GM06990 (cell line): ENCODE measurements at places on chromosomes 11 and 22.

- no peak for DNase-seq
These were observed 11.0 kb downstream of the CHST1 start for GRCh38 chr11:45654231-45655011.

DNA sequence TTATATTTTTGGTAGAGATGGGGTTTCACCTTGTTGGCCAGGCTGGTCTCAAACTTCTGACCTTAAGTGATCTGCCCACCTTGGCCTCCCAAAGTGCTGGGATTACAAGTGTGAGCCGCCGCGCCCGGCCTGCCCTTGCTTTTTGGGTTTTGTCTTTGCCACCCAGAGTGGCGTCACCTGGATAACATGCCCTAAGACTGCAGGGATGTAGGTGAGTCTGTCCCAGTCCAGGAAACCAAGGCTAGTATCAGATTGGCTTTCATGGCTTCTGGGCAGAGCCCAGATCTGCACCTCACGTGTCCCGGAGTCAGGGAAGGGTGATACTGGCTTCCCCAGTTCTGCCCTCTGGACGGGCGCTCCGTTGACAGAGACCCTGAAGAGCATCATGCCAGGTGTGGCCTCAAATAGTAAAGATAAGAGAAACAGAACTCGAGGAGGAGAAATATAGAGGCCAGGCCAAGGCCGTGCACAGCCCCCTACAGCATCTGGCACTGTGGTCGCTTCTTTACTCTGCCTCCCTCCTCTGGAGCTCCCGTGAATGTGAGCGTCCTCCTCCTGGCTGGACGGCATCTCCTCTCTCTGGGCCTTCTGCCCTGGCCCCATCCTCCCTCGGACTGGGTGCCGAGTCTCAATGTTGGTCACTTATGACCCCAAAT, 7.8 kb upstream of the APOBEC3B start:
- no peak for DNase-seq

DNA sequence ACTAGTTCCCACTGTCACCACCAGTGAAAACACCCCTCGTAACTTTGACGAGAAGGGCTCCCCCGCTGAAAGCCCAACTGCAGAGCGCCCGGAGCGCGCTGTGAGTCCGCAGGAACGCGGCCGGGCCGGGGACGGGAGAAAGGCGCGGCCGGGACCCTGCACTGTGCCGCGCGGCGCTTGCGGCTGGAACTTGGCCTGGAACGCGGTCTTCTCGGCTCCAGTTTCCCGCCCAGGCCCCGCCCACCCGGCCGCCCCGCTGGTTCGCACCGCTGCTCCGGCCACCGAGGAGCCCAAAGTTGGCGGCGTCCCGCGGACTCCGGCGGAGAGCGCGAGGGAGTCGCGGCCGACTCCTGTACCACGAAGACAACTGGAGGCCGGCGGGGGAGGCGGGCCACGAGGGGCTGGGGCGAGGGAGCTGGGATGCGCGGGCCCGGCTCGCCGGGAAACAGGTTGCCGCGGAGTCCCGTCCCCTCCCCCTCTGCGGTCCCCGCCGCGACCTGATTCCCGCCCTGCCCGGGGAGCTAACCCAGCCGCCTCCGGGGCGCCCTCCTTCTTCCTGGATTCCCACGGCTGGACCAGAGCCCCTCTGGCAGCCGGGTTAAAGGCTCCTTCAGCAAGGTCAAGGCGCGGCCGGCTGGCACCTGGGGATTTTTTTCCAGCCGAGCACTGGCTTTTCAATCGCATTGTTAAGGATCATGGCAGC, 3.4 kb downstream of the TENM4 start:
- peak; percentile 10 for DNase-seq

DNA sequence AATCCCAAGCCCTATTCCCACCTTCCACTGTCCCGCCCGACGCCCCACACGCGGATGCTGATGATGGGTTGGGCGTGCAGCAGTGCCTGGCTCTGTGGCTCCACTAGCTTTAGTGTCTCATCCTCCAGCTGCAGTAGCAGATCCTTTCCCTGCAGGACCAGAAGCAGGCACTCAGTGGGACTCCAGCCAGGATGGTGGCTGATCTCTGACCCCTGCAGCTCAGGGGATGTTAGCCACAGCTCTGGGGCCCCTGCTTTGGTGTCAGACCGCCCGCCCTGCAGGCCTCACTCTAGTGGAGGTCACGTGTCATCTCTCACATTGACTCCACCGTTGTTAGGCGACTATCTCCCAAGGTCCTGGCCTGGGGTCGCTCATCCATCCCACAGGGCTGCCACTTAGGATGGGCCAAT, 11.8 kb downstream of the SMPD1 start:
- no peak for DNase-seq

DNA sequence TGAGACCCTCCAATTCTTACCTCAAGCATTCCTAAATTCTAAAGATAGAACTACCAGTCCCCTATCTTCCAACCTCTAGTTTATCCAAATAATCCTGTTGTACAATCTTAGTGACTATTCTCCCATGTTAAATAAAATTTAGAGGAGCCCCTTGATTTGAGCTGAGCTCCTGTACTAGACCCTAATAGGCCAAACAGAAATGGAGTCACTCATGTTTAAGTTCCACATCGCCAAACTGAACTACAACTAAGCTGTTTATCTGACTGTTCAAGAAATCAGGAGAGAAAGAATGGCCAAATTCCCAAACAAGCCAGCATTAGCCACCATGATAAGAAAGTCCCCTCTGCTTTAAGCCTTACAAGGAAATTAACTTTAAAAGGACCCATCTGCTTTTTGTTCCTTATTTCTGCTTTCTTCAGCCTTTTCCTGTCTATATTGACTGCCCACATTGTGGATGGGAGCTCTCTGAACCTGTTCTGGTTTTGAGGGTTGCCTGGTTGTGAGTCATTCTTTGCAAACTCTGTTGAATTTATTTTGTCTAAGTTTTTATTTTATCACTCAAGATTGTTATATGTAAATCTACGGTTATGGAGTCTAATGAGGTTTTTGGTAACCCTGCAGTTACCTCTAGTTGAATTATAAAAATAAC, 90.4 kb downstream of the TTC28 start:
- no peak for DNase-seq

GRCh38 chr11:36431429-36432092, 78.5 kb downstream of the TRAF6 start:
- DNase-seq: no peak

DNA sequence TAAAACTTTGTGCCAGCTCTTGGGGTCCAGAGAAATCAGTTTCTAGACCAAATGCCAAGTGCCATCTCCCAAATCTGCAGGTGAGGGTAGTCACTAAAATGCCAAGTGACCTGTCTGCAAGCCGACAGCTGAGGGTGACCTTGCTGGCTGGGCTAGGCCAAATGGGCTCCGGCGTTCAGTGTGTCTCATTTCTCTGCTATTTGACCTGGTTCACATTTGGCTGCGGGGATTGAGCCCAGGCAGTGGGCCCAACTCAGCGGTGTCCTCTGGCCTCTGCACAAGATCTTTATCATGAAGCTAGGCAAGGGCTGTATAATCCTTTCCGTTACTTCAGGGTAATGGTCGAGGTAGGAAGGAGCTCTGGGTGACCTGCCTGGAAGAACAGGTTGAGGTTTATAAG, 87.5 kb downstream of the SNX19 start:
- no peak for DNase-seq

DNA sequence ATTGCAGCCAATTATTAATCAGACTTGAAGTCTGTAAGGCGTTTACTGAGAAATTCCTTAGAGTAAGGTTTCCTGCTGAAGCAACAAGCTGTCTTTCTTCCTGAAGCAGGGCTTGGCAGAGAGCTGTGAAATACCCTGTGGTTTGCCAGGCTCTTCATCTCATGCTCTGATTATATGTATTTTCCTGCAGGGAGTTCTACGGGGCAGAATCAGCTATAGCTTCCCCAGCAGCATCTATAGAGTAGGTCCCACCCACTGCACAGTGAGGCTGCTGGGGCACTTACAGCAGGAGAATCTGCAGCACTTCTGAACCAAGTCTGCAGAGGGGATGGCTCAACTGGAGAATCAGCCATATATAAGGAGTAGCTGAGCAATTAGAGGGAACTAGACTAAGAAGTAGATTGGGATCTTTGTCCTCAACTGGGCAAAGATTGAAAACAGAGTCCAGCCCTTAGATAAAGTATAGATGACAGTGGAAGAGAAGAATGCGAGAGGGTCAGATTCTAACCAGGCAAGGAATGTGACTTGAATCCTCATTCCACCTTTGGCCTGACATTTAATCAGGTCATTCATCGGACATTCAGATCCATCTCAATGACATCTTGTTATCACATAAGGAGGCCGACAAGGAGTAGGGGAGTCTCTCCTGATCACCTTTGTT, 37.6 kb downstream of the CNTF start:
- DNase-seq: no peak

GRCh38 chr22:23070418-23071229, at the start of gene GNAZ:
Gene GNAZ, plus strand, starts transcription at chr22:23070519. Its CDS starts 25,177 bp downstream, at chr22:23095696.
- peak; percentile 32 for DNase-seq

DNA sequence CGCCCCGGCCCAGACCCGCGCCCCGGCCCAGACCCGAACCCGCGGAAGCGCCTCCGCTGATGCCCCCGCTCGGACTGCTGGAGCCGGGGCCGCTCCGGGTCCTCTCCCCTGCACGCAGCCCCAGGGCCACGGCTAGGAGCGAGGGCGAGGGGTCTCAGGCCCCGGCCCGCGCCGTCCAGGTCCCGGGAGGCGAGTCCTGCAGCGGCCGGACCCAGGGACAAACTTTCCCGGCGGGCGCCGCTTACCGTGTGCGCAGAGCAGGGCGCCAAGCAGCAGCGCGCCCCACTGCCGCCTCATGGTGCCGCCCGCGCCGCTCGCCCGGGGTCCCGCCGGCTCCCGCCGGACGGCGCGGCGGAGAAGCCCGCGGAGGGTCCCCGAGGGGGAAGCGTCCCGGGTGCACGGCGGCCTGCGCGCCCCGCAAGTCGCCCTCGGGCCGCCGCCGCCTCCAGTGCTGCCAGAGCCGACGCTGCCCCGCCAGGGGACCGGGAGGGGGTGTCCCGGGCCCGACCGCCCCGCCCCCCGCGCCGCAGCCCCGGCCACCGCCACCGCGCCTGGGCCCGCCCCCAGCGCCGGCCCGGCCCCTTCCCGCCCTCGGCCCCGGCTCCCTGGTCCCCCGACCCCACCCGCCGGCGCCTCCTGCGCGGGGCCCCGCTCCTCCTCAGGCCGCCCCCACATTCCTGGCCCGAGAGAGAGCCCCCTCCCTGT, at the start of gene LRP4:
LRP4 (minus strand) TSS at position 468 of the 705 bp plus-strand sequence; CDS start at position 297, 171 bp downstream.
- DNase-seq: no peak

- no peak for DNase-seq
These were observed 40.0 kb upstream of the FIBIN start for GRCh38 chr11:26953770-26954392.

- no peak for DNase-seq
These were observed 19.0 kb upstream of the APOA1 start for GRCh38 chr11:116856423-116856822.

DNA sequence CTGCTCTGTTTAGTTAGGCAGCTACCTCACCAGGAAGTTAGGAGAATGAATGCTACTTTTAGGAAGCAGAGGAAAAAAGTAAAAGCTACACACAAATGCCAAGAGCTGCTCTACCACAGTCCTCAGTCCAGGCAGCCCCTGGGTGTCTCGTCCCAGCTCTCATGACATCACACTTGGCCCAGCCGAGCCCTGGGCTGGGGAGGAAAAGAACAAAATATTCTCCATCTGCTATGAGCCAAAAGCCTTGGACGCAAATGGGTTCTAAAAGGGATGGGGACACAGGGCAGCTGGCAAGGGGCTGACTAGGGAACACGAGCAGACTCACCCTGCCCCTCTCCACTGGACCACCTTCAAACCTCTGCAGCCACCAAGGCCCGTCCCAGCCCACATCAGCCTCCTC, 26.1 kb downstream of the TMEM184B start:
- no peak for DNase-seq

DNA sequence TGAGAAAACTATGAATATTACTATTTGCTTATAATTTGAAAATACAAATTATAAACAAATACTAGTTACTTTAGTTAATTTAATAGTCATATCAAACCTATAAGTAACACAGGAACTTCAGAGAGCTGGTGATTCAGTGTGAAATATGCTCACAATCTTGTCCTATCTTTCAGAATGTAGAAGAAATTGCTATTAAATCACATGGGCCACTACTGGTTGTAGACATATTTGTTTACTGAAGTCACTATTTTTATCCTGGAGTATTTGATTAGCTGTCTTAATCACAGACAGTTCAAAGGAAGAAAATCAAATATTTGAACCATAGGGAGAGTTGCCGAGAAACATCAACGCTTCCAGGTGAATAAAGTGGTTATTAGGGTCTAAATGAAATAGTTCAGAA, 187.6 kb upstream of the ANO3 start:
- no peak for DNase-seq

DNA sequence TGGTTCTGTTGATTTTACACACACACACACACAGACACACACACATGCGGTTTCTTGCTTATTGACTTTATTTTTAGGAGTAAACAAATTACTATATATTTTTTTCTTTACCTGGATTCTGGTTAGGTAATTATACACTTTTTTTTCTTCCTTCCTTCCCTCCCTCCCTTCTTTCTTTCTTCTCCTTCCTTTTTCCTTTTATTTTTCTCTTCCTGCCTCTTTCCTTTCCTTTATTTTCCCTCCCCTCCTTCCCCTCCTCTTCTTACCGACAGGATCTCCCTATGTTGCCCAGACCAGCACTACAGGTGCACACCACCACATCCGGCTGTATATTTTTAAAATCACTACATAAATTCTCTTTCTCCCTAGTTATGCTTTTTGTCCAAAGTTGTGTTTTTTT, 3.1 kb upstream of the SPDYC start:
- DNase-seq: no peak

GRCh38 chr22:42868751-42869251, 11.7 kb upstream of the ARFGAP3 start:
- no peak for DNase-seq

DNA sequence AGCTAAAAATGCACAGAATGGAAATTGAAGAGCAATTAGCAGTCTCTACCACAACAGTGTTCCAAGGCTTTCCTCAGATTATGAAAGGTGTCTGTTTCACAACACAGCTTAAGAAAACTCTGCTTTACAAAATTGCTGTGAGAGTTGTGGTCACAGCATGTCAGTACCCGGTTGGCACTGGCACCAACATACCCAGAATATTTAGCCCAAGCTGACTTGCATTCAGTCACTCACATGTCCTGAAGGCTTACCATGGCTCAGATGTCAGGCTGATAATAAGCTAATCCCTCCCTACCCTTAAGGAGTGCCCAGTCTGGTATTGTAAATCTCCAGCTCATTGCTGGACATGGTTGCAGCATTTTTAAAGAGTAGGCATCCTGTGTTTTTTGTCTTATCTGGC, 14.9 kb downstream of the NCR3LG1 start:
- DNase-seq: no peak
